ENCODE measurements at places on chromosomes 16 and 17.

GRCh38 chr17:27596566-27597187 lies 34.3 kb upstream of the LGALS9 start:
- DNase-seq: no peak

- no peak for DNase-seq
Measured at GRCh38 chr17:45248132-45248957, 13.5 kb downstream of the SPATA32 start.

DNA sequence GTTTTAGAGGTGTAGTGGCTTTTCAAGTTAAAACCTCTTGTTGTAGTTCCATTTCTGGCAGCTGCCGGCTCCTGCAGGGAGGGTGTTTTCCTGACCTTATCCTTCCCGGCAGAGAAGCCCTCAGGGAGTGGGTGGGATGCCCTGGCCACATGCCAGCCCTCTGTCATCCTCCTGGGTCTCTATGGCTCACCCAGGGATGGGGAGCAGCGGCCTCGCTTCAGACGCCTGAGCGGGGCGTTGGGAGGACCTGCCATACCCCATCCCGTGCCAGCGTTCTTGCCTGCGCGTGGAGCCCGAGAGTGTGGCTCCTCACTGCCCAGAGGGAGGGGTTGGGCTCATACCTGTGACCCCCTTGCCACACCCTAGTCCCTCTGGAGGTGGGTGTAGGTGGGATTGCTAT lies 11.9 kb downstream of the KCNJ12 start:
- DNase-seq: no peak

GRCh38 chr16:72852421-72852820 lies 195.5 kb downstream of the ZFHX3 start:
- no peak for DNase-seq

DNA sequence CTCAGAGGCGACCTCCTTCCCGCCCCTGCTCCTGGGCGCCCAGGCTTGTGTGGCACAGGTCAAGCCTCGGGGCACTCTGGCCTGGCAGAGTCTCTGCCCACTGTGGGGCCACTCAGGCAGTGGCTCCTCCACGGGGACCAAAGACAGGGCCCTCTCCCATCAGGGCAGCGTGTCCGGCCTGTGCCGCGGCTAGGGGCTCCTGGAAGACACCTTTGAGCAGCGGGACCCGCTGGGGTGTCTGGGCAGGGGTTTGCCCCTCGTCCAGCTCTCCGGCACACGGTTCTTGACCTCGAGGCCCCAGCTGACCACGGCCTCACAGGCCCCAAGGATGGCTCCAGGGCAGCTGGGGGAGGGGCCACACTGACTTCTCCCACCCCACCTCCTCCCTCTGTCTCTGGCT lies 24.7 kb upstream of the SSTR5 start:
- no peak for DNase-seq

GRCh38 chr16:73288520-73288919 lies 240.6 kb upstream of the ZFHX3 start:
- DNase-seq: no peak

- peak; percentile 74 for DNase-seq
Measured at GRCh38 chr17:56176091-56176490, 22.8 kb downstream of the ANKFN1 start.

DNA sequence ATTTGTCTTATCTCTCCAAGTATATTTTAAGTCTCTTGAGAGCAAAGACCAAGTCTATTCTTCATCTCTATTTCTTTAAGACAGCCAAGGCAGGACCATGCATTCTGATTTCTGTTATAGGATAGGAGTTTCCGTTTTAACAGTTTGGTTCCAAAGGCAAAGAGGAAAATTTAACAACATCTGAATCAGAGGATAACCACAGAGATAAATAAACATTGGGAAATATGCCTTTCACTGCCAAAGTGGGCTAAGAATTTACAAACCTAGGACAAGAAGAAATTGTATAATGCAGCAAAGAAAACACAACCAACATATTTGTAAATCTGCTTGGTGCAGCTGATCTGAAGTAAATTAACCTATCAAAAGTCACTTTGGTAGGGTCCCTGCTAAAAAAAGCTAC lies 37.7 kb downstream of the USP32 start:
- peak; percentile 67 for DNase-seq

- peak; percentile 91 for DNase-seq
Measured at GRCh38 chr16:57039148-57039812, 49.9 kb downstream of the NLRC5 start.

GRCh38 chr17:42287305-42287976 lies 857 bp upstream of the STAT5A start:
- no peak for DNase-seq

GRCh38 chr17:69268543-69269014 lies 40.0 kb upstream of the ABCA10 start:
- peak; percentile 45 for DNase-seq

- DNase-seq: peak; percentile 66
Measured at GRCh38 chr17:879546-880442, 97.6 kb downstream of the MRM3 start.

DNA sequence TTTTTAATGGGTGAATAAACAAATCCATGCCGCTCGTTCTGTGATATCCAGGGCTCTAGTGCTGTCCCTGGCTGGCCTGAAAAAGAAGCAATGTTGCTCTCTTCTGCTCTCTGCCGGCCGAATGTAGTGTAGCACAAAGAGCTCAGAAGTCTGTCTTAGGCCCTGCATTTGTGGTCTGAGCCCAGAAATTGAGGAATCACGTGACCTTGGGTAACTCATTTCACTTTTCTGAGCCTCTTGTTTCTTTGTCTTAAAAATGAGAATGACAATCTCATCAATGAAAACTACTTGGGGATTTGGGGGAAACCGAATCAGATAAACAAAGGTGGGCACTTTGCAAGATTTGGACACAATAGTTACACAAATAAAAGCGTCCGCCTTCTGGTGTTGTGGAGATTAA lies 381.6 kb upstream of the ASIC2 start:
- DNase-seq: peak; percentile 35

- no peak for DNase-seq
Measured at GRCh38 chr16:66916518-66916917, 2.2 kb downstream of the CDH16 start.

GRCh38 chr17:1362964-1363363 lies 37.1 kb downstream of the YWHAE start:
- no peak for DNase-seq

DNA sequence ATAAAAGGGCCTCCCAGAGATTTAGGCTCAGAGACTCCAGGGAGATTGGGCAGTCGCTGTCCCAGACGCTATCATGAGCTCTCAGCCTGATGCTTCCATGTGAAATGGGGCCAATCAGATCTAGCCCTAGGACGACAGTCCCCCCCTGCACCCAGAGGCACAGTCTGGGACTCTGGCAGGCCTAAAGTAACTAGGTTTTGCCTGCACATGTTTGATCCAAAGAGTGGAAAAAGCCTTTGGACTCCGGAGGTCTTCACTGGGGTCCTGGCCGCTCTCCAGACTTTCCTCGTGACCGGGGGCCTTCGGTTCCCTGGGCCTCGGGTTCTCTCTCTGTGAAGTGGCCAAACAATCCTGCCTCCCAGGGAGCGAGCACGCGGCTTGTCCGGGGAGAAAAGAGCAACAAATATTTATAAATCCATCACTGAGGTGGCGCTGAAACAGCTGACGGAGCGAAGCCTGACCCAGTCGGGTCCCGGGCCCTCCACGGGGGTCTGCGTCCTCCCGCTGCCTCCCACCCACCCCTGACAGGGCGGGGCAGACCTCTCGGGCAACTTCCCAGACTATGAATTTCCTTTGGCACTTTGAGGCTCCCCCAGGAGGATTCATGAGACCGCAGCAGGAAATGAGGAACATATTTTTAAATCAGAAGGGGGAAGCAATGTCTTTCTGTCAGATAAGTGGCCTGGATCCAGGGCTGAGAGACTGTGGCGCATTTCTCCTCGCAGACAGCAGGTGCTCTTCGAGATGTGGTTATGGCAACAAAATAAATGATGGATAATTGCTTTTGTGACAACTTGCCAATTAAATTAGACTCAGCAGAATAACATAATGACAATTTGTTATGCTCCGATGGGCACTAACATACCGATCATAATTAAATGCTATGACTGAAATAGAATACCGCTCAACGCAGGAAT lies 38.9 kb downstream of the MRPS23 start:
- peak; percentile 74 for DNase-seq

- DNase-seq: peak; percentile 86
Measured at GRCh38 chr16:21260870-21261791, 17.0 kb downstream of the CRYM start.

GRCh38 chr16:89691231-89691985 lies 4.9 kb downstream of the CDK10 start:
- no peak for DNase-seq

- DNase-seq: no peak
Measured at GRCh38 chr17:4492721-4493561, 5.7 kb upstream of the SPNS2 start.

GRCh38 chr16:11169641-11170040 lies 86.4 kb downstream of the SOCS1 start:
- no peak for DNase-seq

DNA sequence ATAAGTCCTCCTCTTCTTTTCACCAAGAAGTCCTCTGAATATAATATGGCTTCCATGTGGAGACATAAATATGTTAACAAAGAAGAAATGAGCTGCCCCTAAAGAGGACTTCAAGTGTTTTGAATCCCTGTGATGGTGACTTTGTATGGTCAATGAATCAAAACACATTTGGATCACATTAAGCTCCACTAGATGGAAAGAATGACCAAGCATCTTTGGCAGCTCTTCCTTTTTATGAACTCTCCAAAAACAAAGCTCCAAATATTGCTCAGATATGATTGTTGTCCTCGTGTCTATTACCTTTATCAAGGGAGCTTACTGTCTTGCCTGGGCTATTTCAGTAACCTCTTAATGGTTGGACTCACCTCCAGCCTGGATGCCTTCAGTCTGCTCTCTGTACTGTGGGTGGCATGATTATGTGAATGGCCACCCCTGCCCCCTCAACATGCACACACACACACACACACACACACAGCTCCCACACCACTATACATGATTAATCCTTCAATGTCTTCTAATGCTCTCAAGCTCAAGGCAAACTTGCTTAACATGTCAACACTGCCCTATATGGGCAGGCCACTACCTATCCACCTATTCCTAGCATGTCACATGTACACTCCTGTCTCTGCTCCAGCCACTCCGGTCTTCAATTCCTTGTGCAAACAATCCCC lies 346.6 kb upstream of the SALL1 start:
- DNase-seq: no peak
